NCI-H2171 (cell line): ENCODE measurements at places on chromosomes 6 and 20.

GRCh38 chr6:41446907-41447545 lies 99.2 kb upstream of the FOXP4 start:
- DNase-seq = no peak

GRCh38 chr6:151101816-151102694 lies 137.7 kb upstream of the AKAP12 start:
- no peak for DNase-seq

DNA sequence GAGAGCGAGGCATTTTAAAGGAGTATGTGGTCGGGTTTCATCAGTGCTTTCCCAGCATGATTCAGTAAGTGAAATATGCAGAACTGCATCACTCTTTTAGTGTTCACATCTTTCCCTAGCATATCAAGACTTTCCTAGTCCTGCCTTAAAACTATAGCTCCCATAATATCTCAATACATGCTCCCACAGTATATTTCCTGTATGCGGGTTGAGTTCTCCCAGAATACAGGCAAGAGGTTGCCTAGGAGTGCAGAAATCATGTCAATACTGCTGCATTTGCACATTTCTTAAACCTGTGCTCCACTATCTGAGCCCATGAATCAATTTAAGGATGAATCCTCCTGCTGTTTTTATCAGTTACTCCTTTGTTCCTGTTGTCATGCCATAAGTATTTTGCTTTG lies 386.6 kb upstream of the SLC35B3 start:
- DNase-seq = no peak

GRCh38 chr20:46388201-46388836 lies 18.1 kb downstream of the ELMO2 start:
- peak; percentile 85 for DNase-seq

- no peak for DNase-seq
These were observed 13.9 kb upstream of the ABHD16B start for GRCh38 chr20:63847237-63848002.

GRCh38 chr20:15297059-15297875 lies 959.9 kb upstream of the FLRT3 start:
- DNase-seq = peak; percentile 53

DNA sequence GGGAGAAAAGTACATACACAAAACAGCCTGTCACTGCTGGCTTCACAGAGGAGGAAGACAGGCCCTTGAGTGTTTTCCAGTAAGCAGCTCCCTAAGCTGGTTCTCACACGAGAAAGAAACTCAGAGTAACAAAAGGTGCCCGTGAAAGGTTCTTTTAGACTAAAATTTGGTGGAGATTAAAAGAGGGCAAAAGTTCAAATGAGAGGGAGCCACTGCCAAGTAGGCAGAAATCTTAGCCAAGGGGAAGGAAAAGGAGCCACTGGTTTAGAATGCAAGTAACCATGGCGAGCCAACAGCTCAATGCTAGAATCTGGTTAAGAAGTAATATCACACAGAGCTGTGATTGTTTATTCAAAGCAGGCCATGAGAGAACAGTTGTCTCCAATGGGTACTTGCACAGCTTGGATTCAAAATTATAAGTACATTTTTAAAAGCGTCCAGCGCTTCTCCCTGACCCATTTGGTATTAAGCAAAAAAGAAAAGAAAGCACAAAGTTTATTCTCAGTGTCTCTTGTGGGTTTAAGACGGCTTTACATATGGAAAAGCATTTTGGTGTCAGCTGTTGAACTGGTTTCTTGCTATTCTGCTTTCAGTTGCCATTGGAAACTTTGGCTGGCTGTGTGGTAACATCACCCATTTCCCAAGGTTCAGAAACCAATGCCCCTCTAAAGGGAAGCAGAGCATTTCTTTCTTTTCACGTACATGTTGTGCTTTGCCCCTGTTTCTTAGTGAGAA lies 648.5 kb downstream of the RNF144B start:
- no peak for DNase-seq

DNA sequence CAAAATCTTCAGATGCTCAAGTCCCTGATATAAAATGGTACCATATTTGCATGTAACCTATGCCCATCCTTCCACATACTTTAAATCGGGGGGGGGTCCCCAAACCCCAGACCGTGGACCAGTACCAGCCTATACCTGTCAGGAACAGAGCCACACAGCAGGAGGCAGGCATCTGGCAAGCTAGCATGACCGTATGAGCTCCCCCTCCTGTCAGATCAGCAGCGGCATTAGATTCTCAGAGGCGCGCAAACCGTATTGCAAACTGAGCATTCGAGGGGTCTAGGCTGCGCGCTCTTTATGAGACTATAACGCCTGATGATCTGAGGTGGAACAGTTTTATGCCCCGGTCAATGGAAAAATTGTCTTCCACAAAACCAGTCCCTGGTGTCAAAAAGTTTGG lies 30.7 kb downstream of the FGD2 start:
- DNase-seq = no peak

DNA sequence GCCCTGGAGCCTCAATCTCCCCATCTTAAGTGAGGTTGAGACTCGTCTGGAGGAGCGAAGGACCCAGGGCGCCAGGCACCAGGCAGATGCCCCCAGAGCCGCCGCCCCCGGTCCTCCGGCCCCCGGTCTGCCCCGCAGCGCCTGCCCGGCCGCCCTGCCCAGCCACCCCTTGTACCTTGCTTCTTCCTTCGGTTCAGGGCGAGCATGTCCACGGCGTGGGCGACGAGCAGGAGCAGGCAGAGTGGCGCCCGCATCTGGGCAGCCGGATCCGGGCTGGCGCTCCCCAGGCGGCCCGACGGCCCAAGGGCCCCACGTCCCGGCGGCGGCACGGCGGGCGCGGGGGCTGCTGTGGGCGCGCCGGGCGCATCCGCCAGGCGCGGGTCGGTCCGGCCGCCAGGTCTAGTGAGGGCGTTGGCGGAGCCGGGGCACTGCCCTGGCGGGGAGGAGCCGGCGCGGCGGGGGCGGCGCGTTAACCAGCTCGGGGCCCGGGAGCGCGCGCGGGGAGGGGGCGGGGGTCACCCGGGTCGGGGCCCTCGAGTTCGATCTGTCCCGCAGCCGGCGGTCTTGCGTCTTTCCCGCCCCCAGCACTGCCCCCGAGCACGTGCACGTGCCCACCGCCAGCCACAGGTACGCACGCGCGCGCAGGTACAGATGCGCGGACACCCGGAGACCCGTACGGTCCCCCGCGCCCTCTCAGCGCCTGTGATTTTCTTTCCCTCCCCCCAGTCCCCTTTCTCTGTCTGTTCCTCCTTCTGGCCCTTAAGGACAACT lies at the start of gene RSPO4:
Gene RSPO4, minus strand, starts transcription at position 401 of the 771 bp plus-strand sequence. Its CDS starts 147 bp downstream, at position 254.
- DNase-seq = peak; percentile 45

- DNase-seq = peak; percentile 15
These were observed 181.6 kb upstream of the RGS17 start for GRCh38 chr6:153312634-153313033.

- DNase-seq = no peak
These were observed 139.8 kb downstream of the SOX4 start for GRCh38 chr6:21733311-21733710.

- DNase-seq = no peak
These were observed 82.9 kb upstream of the MLN start for GRCh38 chr6:33886673-33887144.

DNA sequence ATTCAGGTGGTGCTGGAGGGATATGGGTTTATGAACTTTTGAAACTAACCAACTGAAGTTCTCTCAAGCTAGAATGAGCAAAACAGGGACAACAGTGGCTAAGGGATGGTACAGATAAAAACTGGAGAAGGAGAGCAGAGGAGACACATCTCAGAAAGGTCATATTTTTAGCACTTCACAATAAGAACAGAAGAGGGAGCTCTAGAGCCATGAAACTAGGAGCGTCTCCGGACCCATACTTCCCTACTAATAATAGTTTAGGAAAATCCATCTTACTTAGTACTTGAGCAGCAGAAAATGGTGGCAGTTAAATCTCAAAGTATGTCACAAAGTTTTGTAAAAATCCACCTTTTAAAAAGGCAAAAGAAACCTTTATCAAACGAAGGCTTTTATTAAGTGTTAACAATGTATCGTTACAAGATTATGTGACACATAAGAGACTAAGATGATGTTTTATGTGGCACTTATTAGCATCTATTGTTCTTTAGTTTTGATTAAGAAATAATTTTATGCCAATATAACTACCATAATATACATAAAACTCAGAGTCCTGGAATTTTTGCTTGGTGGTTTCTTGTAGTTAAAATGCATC lies 278.6 kb downstream of the TBC1D32 start:
- DNase-seq = no peak

GRCh38 chr6:81623106-81623759 lies 129.2 kb downstream of the TENT5A start:
- DNase-seq = no peak

DNA sequence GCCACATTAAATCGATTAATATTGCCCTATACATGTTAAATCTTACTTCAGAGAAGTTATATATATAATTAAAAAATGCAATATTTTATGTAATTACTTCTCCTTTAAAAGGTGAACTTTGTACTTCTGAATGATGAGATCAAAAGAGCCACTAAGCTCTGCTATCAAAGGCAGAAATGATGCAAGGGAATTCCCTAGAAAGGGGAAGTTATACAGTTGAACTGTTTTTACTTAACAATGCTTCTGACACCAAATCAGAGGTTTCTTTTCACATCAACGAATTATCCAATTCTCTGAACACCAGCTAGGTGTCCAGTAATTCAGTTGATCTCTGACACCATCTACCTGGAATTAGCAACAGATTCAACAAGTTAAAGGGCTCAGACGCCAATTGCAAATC lies 319.9 kb upstream of the TSHZ2 start:
- DNase-seq = no peak

- no peak for DNase-seq
These were observed 122.9 kb downstream of the RNF144B start for GRCh38 chr6:18509871-18510643.
